Stimulated activated CD4-positive, alpha-beta T cell treated with anti-CD3 and anti-CD28 coated beads, Interleukin-1b, Interleukin-23, amount 100 ng/mL, for 24 hours (primary cell): ENCODE measurements at places on chromosomes 1 and 21.

- DNase-seq: no peak
These were observed 61.3 kb upstream of the CACYBP start for GRCh38 chr1:174938281-174939007.

GRCh38 chr1:94481473-94481933 is 60.1 kb downstream of the F3 start:
- DNase-seq: no peak

GRCh38 chr1:100065969-100066227 is 66.8 kb downstream of the SASS6 start:
- DNase-seq: no peak

DNA sequence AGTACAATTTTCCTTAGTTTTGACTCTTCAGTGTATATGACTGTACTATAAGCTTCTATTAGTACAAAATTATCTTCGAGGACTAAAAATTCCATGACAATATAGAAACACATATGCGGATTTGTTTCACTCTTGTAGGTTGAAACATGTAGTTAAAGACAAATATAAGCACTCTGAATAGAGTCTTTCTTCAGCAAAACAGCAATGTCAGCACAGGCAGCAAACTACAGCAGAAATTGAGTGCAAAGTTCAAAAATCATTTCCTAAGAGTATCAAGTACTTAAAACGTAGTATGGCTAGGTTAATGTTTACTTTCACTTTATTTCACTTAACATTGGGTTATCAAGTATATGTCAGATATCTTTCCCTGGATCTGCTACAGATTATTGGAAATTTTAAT is 106.7 kb downstream of the FAF1 start:
- DNase-seq: no peak

DNA sequence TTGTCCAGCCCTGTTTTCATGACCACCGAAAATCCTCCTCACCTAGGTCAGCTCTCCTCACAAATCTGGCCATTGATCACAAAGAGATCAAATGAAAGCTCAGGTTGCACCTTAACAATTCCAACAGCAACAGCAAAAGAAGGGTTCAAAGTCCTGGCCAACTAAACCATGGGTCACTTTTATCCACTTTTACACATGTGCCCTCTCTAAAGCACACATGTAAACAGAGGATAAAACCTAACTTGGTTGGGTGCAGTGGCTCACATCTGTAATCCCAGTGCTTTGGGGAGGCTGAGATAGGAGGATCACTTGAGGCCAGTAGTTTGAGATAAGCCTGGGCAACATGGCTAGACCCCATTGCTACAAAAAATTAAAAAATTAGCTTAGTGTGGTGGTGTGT is 3.9 kb upstream of the RBM15 start:
- no peak for DNase-seq

- peak; percentile 24 for DNase-seq
These were observed 66.5 kb upstream of the PRKACB start for GRCh38 chr1:84077476-84078107.

DNA sequence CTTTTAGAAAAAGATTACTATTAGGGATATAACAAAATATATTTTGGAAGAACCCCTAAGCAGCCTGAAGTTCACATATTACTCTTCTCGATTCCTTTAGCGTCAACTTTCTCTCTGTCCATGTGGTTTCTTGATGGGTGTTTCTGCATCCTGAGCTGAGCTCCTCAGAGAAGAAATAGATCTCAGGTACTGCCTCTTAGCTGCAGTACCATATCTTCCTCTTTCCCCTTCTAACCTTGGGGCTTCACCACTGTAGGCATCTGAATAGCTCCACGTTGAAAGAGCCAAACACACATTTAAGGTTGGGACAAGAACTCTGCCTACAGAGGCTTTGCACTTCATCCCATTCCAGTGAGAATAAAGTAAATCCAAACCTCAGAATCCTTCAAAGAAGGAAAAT is 59.2 kb downstream of the SAMSN1 start:
- DNase-seq: no peak

DNA sequence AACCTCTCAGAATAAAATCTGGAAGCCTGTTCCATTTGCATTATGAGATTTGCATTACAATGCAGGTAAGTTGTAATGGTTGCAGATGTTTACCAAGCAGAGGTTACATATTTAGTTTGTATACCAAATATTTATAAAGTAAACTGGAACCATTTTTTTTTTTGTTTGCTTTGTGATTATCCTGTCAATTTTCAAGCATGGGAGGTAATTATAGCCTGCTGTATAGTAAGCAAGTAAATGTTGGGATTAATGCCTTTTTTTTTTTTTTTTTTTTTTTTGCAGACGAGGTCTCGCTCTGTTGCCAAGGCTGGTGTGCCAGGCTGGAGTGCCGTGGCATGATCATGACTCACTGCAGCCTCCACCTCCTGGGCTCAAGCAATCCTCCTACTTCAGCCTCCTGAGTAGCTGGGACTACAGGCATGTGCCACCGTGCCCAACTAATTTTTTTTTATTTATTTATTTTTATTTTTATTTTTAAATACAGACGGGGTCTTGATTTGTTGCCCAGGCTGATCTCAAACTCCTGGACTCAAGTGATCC is 21.0 kb downstream of the NFYC start:
- DNase-seq: no peak

DNA sequence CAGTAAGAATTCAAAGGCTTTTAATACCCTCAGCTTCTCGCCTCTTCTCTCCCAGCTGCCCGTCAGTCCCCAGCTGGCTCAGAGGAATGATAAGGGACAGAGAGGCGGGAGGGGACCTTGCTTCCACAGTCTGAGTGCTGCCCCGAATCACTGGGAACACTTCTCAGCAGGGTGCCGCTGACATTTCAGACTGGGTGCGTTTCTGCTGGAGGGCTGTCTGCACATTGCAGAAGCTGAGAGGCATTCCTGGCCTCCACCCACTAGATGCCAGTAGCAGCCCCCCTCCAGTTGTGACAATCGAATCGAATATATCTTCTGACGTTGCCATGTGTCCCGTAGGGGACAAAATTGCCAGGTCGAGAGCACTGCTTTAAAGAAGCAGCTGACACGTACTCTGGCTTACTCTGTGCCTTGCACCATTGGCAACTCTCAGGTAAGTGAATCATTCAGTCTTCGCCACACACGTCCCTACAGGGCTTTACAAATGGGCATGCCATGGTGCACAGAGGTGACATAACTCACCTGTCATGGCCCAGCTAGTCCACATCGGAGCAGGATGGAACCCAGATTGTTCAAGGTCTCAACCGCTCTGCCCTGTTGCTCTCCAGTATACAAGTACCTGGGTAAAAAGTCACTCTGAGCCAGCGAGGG is 23.9 kb downstream of the CTNNBIP1 start:
- DNase-seq: no peak

GRCh38 chr1:77412820-77413530 is 131.2 kb downstream of the AK5 start:
- no peak for DNase-seq

- DNase-seq: no peak
These were observed 65.4 kb downstream of the FAM163A start for GRCh38 chr1:179808503-179808902.

DNA sequence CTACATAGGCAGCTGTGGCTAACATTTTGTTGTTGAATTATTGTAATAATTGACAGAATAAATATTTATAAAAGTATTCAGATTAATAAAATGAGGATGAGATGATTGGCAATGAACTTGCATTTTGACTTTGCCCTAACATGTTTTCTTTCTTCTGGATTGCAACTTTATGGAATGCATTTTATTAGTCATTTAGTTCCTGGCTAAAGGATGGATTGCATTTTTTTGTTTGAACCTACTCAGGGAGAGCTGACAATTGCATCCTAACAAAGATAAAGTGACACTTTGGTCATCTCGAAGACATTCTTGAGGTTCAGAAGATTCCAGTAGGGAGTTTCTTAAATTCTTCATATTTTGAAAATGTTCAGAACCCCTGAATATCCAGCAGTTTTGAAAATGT is 37.5 kb downstream of the PGM1 start:
- no peak for DNase-seq

GRCh38 chr21:26499495-26499894 is 73.6 kb downstream of the CYYR1 start:
- DNase-seq: no peak

GRCh38 chr1:225817611-225818061 is 7.7 kb downstream of the EPHX1 start:
- no peak for DNase-seq

DNA sequence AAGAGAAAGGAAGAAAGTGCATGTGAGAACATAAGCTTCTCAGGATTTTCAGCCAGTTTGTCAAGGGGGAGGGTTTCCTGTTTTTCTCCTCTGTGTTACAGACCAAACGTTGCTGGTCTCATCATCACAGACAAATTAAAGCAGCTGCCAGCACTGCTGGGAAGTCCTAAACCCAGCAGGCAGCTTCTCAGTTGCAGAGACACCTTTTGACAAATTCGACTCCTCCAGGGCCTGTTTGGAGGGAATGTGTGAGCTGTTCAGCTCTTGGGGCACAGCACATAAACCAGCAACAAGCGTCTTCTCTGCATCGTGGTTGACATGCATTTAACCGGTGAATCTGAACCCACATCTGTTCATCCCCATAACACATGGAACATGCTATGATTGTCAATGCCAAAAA is 454.6 kb upstream of the RUNX1 start:
- DNase-seq: no peak

DNA sequence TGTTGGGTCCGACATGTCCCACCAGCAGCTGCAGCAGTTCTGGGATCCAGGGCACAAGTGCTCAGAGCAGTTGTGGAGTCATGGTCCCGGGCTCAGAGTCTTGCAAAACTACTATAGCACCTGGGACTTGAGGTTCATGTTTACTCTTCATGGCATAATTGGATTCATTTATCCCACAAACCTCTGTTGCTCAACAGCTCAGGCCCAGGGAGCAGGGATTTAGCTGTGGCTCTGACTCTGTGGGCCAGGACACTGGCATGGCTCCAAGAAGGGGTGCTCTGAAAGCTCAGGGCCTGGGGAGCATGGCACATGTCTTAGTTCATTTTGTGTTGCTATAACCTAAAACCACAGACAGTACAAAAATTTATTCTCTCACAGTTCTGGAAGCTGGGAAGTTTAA is 626.7 kb upstream of the ADGRL2 start:
- DNase-seq: no peak

DNA sequence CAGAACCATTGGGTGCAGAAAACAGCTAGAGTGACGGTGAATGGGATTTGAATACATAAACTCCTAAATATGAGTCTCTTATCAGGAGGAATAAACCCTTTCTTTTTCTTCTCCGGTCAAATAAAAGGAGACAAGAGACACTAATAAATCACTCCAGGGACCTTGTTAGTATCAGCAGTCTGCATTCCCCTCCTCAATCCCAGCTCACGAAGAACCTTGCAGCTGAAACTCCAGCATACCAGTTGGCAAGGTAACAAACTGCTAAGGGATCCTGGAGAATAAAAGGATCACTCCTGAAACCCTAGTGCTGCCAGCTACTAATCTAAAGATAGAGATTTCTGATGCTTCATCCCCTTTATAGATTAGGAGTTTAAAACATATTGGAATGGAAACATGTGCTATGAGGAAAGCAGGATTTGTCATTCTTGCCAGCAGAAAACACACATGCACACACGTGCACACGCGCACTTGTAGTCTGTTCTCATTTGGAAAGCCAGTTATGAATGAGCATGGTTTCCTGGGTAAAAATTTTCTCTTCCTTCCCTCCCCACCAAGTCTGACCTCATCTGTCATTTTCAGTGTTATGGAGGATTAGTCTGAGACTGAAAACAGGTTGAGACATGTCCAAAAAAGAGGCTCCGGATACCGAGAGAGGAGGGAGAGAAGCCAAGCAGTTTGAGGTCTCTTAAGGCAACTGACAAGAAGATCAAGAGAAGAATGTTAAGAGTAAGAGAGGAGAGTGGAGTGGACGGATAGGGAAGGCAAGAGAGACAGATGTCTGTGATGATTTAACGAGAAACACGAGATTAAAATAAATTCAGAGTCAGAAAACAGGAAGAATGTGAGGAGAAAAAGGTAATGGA is 10.9 kb downstream of the IER5 start:
- DNase-seq: peak; percentile 48

GRCh38 chr1:46525253-46525983 is 26.0 kb downstream of the KNCN start:
- DNase-seq: no peak

GRCh38 chr1:207698822-207699483 is 52.9 kb upstream of the CD46 start:
- DNase-seq: no peak

GRCh38 chr1:4170548-4171340 is 270.7 kb upstream of the C1orf174 start:
- DNase-seq: no peak

GRCh38 chr1:235741294-235741693 is 91.7 kb upstream of the GNG4 start:
- DNase-seq: no peak

DNA sequence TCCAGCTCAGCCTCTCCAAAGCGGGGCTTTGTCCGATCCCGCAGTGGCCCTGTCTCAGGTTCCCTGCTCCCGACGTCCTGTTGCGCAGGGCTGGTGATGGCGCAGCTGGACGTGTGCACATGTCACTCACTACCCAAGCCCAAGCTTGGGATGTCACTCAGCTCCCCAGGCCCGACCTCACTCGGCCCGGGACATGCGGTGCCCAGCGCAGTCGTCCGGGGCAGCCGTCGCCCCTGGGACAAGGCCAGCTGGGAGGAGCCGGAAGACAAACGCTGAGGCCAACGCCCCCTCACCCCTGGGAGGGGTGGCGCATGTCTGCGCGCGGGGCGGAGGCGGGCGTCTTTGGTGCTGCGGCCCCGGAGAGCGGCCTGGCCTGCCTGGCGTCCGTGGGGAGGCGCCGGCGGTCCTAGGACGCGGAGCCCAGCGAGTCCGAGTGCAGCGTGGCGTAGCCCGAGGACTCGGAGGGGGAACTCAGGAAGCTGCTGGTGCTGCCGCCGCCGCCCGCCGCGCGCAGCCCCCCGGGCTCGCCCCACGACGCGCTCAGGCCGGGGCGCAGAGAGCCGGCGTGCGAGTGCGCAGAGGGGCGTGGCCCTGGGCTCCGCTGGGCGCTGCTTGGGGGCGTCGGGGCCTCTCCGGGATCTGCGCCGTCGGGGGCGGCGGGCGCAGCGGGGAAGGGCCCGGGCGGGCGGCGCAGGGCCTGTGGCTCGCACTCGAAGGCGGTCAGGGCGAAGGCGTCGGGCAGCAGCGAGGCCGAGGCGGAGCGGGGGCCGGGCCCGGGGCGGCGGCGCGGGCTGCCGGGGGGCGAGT is 5.2 kb downstream of the HES3 start:
- no peak for DNase-seq

GRCh38 chr1:234616644-234617043 is 6.7 kb upstream of the IRF2BP2 start:
- DNase-seq: no peak

GRCh38 chr1:205354259-205355074 is 2.3 kb downstream of the KLHDC8A start:
- DNase-seq: peak; percentile 42

- no peak for DNase-seq
These were observed 55.5 kb downstream of the TLR5 start for GRCh38 chr1:223087291-223088255.

GRCh38 chr1:8987881-8988617 is 38.2 kb downstream of the SLC2A7 start:
- peak; percentile 56 for DNase-seq
